Panc1 (cell line): ENCODE measurements at places on chromosomes 12 and 14. TPM values are rescaled to one million over a fixed set of nuclear protein-coding genes. Genes with fewer than 3 reads are reported as not detected.

DNA sequence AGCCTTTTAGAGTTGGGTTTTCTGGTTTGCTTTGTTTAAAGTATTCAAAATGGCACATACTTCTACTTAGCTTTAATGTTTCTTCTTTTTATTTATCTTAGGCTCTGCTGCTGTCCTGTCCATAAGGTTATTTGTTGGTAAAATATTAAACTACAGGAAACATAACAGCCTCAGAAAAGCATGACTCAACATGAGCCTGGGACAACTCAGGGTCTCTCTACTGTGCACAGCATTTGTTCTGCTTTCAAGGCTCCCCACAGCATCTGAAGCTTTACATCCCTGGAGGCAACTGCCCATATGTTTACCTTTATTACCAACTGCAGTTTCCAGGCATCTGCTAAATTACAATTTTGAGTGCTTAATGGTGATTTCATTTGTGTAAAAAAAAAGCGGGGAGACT is 954.2 kb upstream of the FBXO33 start:
- DNase-seq, result no peak

Gene JPH4
- 0.05 TPM for total RNA-seq

- DNase-seq, result no peak
These were observed 265.7 kb downstream of the AEBP2 start for GRCh38 chr12:19704966-19705365.

GRCh38 chr14:52473557-52473956 is 78.7 kb downstream of the TXNDC16 start:
- DNase-seq, result no peak

Gene ASB2
- 0.28 TPM for total RNA-seq

- no peak for DNase-seq
These were observed 25.5 kb downstream of the SPTLC2 start for GRCh38 chr14:77590845-77591485.

DNA sequence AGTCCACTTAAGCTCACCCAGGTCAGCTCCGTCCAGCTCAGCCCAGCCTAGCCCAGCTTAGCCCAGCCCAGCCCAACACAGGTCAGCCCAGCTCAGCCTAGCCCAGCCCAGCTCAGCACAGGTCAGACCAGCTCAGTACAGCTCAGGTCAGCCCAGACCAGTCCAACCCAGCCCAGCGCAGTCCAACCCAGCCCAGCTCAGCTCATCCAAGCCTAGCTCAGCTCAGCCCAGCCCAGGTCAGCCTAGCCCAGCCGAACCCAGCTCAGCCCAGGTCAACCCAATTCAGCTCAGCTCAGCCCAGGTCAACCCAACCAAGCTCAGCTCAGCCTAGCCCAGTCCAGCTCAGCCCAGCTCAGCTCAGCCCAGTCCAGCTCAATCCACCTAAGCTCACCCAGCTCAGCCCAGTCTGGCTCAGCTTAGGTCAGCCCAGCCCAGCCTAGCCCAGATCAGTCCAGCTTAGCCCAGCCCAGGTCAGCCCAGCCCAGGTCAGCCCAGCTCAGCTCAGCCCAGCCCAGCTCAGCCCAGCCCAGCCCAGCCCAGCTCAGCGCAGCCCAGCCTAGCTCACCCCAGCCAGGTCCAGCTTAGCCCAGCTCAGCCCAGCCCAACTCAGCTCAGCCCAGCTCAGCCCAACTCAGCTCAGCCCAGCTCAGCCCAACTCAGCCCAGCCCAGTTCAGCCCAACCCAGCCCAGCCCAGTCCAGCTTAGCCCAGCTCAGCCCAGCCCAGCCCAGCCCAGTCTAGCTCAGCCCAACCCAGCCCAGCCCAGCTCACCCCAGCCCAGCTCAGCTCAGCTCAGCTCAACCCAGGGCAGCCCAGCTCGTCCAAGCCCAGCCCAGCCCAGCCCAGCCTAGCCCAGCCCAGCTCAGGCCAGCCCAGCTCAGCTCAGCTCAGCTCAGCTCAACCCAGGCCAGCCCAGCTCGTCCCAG is 184.0 kb downstream of the TMEM121 start:
- no peak for DNase-seq

DNA sequence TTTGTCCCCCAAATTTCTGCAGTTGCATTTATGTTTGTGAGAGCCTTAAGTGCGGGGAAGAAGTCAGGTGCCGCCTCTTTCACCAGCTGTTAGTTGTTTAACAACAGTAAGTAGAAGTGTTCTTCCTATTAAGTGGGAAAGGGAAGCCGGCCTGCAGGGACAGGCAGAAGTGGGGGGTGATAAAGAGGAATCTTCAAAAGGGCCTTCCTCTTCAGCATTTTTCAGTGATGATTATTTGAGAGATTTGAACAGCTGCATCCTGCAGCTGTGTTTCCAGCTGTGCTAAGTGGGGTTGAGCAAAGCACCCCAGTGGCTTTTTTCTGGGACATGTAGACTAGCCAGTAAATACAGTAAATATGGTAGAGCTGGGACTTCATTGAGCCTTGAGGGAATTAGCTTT is 32.1 kb upstream of the SLC38A1 start:
- no peak for DNase-seq

Gene DDX47
- 115 TPM for total RNA-seq

GRCh38 chr12:6199531-6200255 is 507 bp upstream of the CD9 start:
- no peak for DNase-seq

- peak; percentile 22 for DNase-seq
These were observed 10.5 kb downstream of the PLD4 start for GRCh38 chr14:104935026-104935650.

- no peak for DNase-seq
These were observed 23.5 kb upstream of the GPR68 start for GRCh38 chr14:91267965-91268437.

Gene CLEC6A
- not detected for total RNA-seq

- no peak for DNase-seq
These were observed 524 bp downstream of the KMT5A start for GRCh38 chr12:123384318-123384993.

- no peak for DNase-seq
These were observed 117.2 kb upstream of the ATP2B1 start for GRCh38 chr12:89825591-89826449.

DNA sequence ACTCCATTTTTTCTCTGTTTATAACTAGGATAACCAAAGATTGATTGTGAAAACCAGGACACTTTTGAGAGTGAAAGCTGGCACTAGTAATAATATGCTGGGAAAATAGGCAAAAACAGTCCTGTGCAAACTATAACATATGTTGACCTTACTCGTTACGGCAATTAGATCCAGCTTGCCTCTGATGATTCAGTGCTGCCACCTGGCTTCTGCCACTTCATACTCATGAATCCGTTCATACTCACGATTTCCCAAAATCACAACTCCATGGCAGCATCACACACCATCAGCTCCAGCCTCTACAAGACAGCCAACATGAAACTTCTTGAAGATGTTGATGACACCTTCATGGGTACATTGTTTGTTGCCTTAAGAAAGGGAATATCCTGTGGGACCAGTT is 49.1 kb upstream of the CAND1 start:
- DNase-seq, result no peak

Gene HRK
- total RNA-seq, result 0.44 TPM

Gene SOX5
- 0.23 TPM for total RNA-seq

DNA sequence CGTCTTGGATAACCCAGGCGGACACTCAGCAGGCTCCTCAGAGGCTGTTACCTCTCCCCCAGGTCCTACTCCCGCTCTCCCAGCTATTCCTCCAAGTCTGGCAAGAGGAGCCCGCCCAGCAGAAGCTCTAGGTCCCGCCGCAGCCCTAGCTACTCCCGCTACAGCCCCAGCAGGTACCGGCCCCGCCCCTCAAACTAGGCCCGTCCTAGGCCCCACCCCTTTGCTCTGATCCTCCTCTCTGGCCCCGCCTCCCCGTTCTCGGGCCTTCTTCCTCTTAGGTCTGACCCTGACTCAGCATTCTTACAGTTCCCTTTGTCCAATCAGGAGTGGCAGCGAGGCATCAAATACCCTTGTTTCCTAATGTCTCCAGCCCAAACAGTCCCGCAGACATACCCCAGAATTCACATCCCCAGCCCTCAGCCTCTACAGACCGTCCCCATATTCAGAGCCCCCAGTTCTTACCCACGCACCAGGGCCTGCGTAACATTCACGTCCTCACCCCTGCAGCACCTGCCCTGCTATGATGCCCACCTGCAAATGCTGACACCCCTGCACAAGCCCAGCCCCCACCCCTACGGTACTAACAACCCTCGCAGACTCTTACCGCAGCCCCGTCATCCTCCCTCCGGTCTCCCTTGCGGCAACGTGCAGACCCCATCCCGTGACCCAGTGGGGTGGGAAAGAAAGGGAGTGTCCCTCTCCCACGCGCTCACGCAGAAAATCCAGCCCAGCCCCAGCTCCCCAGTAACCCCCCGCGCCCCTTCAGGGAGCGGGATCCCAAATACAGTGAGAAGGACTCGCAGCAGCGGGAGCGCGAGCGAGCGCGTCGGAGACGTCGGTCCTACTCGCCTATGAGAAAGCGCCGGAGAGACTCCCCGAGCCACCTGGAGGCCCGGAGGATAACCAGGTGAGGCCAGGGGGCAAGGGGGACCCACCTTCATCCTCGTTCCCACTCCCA is 25.0 kb upstream of the HSPB8 start:
- DNase-seq, result no peak

Gene AHNAK2
- 223 TPM for total RNA-seq

DNA sequence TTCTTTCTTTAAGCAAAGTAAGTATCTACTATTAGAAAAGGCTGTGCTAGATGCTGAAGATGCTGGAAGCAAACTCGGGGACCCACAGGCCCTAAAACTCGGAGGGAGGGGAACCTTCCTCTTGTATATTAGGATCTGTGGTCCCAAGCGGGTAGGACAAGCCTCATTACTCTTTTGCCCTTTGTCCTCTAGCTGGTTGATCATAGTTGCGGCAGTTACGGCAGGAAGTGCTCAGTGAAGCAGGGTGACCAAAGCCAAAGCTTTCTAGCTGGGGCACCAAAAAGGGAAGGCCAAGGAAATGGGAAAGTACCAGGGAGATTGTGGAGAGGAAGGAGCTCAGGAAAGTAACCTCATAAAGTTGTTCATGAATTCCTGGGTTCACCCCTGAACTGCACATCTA is 76.3 kb downstream of the SCFD1 start:
- DNase-seq, result no peak

Gene CMA1
- not detected for total RNA-seq

Gene CCDC197
- not detected for total RNA-seq

Gene NOC4L
- 29.8 TPM for total RNA-seq

- no peak for DNase-seq
These were observed 9.1 kb downstream of the OR6S1 start for GRCh38 chr14:20632448-20632830.

Gene HEBP1
- total RNA-seq, result 19.3 TPM

DNA sequence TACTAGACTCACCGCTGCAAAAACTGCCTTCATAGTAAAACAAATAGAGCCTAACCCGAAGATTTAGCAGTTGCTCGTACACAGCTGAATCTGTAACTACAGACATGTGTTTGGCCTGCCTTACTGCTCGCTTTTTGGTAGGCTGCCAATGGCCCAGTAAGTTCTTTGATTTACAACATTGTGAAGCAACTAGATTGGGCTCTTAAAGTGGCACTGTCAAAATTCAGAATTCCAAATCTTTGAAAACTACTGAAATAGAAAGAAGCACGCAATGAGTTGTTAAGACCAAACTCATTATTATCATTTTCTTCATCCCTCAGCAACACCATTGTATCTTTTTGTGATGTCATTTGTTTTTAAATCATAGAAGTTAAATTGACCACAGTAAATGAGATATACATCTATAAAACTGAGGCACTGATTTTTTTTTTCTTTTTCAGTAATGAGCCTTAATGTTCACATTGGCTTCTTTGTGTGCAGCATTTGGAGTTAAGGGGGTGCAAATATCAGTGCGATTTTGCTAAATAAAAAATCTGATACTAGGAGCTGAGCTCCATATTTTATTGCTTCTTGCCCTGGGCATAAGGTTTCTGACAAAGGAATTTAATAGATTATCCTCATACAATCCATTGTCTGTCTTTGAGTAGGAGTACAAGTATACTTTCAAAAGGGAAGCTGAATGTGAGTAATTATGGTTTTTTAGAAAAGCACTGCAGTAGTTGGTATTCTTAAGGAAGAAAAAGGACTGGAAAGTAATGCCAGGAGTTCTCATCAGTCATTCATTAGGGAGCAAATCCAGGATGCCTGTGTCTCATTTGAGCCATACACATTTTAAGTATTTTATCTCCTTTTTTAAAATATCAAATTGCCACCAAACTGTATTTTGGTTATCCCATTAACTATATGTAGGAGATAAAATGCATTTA is 138.5 kb downstream of the KICS2 start:
- no peak for DNase-seq

Gene REM2
- 0.18 TPM for total RNA-seq

DNA sequence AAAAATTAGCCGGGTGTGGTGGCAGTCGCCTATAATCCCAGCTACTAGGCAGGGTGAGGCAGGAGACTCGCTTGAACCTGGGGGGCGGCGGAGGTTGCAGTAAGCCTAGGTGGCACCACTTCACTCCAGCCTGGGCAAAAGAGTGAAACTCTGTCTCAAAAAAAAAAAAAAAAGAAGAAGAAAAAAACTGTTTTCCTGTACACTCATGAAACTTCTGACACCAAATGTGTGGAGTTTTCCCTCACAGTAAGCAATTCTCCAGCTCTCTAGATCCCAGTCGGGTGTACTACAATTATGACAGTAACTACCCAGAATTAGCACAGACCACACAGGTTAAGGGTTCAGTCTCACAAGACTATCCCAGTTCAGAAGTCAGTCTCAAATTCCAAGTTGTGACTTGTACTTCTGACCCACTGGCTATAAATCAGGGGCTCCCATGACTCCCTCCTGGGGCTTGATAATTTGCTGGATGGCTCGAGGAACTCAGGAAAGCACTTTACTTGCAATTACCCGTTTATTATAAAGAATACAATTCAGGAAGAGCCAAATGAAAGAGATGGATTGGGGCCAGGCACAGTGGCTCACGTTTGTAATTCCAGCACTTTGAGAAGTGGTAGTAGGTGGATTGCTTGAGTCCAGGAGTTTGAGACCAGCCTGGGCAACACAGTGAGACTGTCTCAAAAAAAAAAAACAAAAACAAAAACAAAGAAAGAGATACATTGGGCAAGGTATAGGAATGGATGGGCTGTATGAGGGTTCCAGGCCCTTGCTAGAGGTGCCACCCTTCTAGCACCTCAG is 12.4 kb upstream of the ARF6 start:
- no peak for DNase-seq

DNA sequence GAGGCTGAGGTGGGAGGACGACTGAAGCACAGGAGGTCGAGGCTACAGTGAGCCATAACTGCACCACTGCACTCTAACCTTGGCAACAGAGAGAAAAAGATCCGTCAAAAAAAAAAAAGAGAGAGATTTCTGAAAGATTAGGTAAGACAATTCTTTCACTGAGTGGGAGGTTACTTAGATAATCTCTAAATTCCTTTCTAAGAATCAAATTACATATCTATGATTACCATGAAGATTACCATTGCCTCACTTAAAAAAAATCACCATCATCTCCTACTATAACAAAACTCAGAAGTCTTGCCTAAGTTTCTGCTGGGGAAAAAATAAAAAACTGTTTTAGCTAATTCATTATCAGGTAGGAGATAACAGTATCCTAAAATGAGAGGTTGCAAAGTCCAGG is 366.7 kb downstream of the DUSP6 start:
- DNase-seq, result no peak

GRCh38 chr14:72883961-72884360 is 9.9 kb downstream of the DPF3 start:
- no peak for DNase-seq
